Gastrocnemius medialis (tissue), 4 donors: ENCODE measurements at places on chromosomes 16 and 17.
A peak's percentile ranks its signal among the peaks of the same experiment; 100 is the strongest.

DNA sequence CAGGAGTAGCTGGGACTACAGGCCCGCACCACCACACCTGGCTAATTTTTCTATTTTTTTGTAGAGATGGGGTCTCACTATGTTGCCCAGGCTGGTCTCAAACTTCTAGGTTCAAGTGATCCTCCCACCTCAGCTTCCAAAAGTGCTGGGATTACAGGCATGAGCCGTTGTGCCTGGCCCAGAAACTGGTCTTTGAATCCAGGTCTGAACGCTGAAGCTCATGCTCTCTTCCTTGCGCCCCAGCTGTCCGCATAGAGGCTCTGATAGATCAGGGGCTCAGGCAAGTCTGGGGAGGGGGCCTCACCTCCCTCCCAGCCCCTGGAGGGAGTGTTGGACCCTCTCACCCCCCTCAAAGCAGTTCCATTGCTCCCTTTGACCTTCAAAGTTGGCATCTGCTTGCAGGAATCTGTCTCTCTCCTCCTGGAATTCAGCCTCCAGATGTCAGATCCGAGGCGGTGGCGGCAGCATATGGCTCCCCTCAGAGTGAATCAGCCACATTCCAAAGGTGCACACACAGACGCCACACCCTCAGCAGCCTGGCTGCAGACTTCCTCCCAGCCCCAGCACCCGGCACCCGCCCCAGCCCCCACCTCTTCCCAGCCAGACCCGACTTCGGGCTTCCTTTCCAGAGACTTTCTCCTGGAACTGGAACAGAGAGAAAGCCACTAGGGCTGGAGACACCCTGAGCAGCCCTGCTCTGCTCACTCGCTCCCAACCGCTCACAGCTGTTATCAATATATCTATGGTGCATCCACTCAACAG is 16.9 kb upstream of the GLIS2 start:
- DNase-seq: peak; percentile 48

DNA sequence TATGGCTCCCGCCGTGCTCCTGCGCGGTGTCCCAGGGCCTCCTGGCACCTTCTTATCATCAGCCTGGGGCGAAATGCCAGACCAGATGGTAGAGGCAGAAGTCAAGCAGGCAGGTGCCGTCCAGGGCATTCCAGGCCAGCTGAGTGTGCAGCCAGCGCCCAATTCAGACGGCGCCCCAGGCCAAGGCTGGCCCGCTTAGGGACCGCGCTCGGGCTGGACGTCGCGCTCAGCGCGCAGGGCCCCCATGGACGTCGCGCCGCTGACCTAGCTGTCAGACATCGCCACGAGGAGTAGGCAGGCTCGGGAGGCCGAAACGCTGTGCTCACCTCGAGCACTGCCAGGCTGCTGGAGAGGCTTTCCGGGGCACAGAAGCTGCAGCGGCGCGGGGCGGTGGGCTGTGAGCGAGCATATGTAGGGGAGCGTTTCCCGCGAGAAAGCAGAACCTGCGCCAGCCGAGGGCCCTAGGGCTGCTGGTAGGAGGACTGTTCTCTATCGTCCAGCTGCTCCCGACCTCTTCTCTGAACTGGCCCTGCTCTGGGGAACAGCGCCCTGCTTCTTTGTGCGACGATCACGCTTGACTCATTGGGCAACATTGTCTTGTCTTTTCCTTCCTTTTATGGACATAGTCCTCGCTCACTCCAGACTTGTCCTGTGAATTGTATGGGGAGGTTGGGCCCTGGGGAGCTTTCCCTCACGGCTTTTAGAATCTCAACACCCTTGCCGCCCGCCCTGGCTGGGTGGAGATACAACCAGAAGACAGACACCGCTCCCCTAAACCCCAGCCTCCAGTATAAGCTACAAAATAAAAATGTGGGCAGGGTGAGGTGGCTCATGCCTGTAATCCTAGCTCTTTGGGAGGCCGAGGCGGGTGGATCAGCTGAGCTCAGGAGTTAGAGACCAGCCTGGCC is 8.4 kb upstream of the CA4 start:
- DNase-seq: no peak

DNA sequence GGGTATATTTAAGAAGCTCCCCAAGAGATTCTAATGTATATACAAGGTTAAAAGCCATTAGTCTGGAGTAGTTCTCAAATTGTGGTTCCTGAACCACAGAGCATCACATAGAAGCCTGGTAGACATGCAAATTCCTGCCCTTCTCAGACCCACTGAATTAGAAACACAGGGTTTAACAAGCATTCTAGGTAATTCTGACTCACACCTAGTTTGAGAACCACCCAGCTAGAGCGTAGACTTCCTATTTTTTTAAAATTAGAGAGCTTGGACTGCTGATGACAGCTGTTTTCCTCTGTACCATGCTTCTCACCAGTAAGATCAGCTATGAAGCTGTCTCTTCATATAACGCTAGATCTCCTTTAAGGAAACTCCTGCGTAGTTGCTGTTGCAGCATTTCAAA is 50.6 kb downstream of the HS3ST3B1 start:
- DNase-seq: no peak

DNA sequence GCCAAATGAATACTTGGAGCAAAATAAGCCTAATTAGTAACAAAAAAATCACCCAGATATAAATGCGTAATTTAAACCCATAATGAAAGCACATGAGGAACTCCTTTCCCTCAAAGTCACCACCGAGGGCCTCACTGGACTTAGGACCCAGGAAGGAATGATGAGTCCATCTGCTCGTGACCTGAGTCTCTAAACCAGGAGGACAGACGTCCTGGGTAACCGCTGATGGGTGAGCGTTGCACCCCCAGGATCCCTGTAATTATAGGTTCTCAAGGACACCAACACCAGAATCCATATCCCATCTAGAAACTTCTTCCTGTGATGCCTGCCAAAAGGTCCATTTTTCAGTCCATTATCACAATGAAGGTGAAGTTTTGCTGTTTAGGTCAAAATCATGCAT is 121.4 kb downstream of the ZNF778 start:
- no peak for DNase-seq

DNA sequence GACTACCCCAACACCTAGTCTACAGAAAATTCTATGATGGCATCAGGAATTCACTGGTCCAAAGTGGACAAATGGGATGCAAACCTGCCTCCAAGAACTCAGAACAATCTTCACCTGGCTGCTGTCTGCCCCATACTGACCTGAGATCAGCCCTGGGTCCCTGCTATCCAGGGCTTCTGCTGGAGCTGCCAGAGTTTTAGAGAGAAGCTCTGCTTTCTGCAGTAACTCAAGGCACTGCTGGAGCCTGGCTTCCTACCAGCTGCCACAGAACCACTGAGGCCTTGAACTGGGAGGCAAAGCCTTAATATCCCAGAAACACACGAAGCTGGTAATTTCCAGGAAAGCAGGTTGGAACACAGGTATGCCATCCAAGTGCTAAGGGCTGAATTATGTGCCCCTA is 7.5 kb downstream of the TMEM170A start:
- no peak for DNase-seq

DNA sequence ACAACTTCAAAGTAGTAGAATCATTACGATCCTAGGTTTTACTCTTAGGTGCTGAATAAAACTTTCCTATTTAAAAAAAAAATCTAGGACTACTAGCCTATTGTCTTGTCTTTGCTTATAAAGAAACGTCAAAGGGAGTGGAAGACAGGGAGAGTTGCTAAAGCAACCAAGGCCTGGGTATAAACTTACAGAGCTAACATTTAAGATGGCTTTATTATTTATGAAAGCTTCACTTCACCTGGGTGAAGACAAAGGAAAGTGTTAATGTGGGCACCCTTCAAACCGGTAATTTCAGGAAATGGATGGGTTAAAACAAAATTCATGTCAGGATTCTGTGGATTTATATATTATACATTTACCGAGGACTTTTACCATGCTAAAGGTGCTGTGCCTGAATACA is 2.5 kb downstream of the DUSP14 start:
- no peak for DNase-seq

- DNase-seq: no peak
Measured at GRCh38 chr17:82195675-82196672, 16.7 kb downstream of the CCDC57 start.

DNA sequence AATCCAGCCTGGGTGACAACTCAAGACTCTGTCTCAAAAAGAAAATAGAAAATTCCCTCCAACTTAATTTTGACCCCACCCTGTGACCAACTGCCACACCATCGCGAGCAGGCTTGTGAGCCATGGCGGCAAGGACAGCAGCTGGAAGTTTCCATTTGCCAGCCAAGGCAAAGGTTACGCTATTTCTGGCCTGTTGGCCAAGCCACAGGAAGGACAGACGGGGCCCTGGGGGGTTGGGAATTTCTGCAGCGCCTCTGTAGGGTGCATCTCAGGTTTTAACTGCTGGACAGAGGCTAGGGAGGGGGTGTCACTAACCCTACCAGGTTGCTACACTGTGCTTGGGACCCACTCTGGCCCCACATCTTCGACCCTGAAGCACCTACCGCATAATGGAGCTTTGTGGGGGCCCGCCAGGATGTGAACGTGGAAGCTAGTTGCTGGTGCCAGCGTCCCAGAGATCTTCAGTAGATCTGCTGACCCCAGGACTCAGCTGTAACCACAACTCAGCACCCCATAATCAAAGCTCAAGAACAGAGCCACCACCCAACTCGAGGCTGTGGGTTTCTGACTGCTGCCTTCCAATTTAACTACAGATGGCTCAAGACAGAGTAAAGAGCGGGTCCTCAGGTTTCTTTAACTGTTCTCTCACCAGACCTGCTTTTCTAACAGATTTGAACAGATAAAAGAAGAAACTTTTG is 10.9 kb downstream of the KIFC3 start:
- DNase-seq: peak; percentile 89

GRCh38 chr16:4599545-4599944 is 15.1 kb downstream of the UBALD1 start:
- no peak for DNase-seq

- peak; percentile 67 for DNase-seq
Measured at GRCh38 chr17:80035937-80036714, at the start of gene CCDC40. Gene CCDC40 (plus strand): TSS chr17:80036642. CDS start chr17:80036663, 21 bp downstream.

DNA sequence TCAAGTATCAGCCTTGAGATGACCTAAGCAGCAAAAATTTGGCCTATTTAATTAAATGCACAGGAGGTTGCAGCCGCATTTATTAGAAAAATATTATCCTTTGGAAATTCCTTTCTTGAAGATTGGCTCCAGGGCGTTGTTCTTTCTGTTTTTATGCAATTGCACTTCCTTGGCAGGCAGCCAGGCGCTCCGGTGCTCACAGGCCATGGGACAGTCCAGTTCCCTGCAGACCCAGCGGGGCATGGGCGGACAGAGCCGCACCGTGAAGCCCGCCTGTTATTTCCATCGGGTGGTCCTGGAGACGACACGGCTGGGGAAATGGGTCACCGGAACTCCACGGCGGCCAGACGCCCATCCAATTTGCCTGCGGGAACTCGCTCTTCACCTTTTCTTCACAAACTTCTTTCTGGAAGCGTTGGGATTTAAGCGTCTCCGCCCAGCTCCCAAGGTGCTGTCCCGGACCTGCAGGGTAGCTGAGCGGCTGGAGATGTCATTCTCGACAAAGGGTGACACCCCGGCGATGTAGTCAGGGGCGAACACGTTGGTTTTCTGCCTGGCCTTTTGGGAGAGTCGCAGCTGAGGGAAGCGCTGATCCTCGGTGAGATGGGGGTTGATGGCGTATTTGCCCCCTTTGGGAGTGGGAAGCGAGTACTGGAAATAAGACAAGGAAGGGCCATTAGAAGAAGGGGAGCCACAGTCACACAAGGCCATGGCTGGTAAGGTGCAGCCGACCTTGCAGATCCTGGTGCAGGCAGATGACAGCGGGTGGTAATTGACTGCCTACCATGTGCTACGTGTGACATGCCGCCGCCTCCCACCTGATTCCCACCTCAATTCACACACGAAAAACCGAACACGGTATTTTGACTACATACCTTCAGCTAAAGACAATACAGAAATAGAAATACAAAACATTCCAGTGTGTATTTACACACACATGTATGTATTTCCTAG is 12.5 kb downstream of the NOB1 start:
- DNase-seq: peak; percentile 18

- no peak for DNase-seq
Measured at GRCh38 chr17:16935786-16936185, 36.1 kb downstream of the TNFRSF13B start.

- DNase-seq: no peak
Measured at GRCh38 chr17:82490512-82491195, 28.9 kb upstream of the FOXK2 start.
